Islet precursor cell (in vitro differentiated cells): ENCODE measurements at places on chromosomes 7 and 10.

GRCh38 chr7:8151161-8151725 is 110.7 kb downstream of the ICA1 start:
- DNase-seq = no peak

DNA sequence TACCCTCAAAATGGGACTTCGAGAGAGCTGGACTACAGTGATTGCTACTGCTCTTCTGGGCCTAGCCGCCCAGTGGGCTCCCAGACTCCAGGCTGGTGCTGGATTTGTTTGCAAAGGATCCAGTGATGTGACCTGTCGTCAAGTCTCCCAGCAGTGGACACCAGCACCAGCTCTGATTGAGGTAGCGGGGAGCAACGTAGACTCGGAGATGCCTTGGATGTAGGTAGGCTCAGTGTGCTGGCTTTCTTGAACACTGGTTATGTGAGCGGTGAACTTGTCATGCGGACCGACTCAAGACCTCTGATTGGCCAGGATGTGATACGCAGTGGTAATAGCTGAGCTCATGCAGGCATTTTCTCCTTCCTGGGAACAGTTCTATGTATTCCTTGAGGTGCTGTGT is 19.4 kb downstream of the AKR1C2 start:
- DNase-seq = no peak

DNA sequence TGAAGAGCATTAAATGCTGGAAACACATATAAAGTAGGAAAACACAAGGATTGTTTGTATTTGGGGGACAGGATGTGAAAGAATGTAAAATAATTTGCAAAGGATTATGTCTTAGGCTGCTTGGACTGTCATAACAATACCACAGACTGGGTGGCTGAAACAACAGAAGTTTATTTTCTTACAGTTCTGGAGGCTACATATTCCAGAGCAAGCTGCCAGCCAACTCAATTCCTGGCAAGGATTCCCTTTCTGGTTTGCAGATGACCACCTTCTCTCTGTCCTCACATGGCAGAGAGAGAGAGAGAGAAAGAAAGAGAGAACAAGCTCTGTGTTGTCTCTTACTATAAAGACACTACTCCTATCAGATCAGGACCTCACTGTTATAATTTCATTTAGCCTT is 8.8 kb upstream of the LAMB4 start:
- DNase-seq = no peak

DNA sequence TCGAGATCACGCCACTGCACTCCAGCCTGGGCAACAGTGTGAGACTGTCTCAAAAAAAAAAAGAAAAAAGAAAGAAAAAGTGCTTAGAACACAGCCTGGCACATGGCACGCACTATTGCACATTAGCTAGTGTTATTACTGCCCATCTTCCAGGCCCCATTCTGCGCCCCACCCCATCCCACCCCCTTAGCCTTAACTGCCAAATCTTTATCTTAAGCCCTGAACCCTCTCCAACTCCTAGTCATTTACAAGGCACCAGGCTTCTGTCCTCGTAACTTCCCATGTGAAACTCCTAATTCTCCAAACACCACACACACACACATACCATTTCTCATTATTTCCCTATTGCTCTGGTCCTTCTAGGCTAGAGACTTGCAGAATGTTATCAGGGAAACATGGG is 4.8 kb downstream of the FRAT2 start:
- DNase-seq = no peak

GRCh38 chr10:116364868-116365267 is 40.6 kb downstream of the CCDC172 start:
- DNase-seq = no peak

DNA sequence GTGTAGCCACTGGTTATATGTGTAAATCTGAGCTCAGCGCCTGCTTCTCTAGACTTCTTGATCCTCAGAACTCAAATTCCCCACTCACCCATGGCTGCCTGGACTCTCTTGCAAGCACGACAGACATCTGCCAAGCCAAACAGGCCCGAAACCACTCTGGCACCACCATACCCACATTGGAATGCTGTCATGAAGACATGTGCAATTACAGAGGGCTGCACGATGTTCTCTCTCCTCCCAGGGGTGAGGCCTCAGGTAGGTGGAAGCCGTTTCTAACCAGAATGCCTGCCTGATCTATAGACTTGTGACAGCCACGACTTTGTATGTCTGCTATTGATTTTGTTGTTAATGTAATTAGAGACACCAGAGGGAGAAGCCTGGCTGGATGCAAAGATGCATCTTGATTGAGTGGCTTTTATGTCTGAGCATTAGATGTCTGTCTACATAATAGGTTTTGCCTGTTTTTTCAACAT is 4.0 kb downstream of the BAMBI start:
- peak; percentile 68 for DNase-seq

GRCh38 chr7:75980430-75981202 is 13.8 kb downstream of the TMEM120A start:
- no peak for DNase-seq

DNA sequence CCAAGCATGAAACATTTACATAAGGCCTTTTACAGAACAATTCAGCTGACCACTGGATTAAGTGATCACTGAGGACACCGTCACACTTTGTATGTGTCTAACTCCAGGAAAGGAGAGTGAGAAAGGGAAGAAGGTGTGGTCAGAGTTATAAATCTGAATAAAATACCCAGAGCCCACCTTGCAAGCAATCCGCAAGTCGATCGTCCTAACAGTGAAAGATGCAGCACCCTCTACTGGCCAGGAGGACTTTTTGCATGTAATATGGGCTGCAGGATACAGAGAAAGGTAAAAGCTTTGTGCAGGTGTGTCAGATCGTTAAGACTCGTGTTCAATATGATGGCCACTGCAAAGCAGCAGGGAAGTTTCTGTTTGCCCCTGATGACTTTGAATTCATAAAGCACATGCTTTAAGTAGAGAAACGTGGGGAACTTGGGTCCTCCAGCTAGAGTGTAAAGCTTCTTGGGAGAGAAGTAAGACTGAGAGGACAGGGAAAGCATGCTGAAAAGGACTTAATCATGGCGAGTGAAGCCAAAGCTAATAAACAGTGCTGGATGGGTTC is 68.5 kb upstream of the BMPER start:
- no peak for DNase-seq

DNA sequence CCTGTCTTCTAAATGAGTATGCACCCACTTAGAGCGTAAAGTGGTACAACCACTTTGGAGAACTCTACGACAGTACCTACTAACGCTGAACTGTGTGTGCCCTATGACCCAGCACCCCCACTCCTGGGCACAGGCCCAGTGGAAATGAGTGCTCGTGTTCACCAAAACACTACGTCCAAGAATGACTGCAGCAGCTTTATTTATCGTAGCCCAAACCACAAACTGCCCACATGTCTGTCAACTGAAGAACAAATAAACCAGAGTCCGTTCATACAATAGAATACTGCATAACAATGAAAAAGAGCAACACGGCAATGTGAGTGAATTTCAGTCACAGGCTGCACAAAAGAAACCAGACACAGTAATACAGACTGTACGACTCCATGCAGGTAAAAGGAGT is 35.4 kb downstream of the TLL2 start:
- DNase-seq = no peak

- no peak for DNase-seq
Measured at GRCh38 chr7:7943951-7944350, 24.6 kb upstream of the GLCCI1 start.

DNA sequence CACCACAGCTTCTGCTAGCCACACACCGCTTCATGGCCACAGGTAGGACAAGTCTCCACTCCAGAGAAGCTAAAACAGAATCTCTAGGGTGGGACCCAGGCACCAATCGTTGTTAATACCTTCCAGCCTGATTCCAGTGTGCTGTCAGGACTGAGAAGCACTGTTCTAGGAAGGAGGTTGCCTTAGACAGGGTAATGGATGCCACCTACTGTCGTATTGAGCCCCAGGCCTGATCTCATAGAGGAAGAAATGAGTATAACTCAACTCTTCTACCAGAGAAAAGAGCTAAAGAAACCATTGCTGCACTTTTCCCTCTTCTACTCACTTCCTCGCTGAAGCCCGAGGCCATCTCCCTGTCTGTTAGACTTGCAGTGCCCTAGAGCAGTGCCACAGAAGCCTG is 31.8 kb downstream of the CNNM1 start:
- no peak for DNase-seq

DNA sequence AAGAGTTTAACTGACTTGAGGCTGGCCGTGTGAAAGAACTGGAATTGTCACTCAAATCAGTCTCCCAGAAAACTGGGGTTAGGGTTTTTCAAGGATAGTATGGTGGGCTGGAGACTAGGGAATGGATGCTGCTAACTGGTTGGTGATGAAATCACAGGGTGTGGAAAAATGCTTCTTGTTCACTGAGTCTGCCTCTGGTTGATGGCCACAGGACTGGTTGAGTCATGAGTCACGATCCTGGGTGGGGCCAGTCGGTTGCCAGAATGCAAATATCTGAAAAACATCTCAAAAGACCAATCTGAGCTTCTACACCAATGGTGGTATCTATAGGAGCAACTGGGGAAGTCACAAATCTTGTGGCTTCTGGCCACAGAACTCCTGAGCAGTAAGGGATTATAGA is 16.3 kb upstream of the BAMBI start:
- DNase-seq = peak; percentile 74

DNA sequence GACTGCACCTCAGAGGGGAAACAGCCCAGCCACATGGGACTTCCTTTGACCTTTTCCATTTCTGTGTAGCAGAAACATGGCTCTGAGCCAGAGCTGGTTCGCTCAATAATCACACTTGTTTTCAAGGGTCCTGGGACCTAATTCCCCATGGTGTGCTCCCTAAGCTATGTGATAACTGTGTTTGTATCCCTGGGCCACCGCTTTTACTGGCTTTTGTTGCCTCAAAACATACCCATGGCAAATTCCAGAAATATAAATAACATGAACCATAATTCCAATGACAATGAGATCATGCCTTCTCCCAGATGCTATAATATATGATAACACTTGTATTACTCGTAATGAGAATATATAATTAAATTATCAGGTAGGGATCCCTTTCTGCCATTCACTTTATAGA is 196.4 kb downstream of the GFRA1 start:
- no peak for DNase-seq

DNA sequence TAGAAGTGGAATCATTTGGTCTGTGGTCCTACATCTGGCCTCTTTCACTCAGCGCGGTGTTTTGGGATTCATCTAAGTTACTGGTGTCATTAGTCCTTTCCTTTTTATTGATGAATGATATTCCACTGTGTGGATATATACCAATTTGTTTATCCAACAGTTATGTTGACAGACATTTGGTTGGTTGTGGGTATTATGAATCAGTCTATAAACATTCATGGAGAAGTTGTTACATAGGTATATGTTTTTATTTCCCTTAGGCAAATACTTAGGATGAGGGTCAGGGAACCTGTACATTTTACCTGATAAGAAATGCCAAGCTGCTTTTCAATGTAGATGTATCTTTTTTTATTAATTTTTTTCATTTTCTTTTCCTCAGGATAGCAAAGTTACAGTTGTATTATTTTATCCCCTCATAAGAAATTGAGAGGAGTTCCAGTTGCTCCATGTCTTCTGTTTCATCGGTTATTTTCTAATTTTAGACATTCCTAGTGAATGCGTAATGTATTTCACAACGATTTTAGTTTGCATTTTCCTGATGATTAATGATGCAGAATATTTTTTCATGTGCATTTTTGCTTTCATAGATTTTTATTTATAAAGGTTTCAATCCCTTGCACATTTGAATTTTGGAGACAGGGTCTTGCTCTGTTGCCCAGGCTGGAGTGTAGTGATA is 203.8 kb upstream of the SH2B2 start:
- no peak for DNase-seq

GRCh38 chr7:138538518-138538917 is 78.5 kb downstream of the TRIM24 start:
- no peak for DNase-seq

DNA sequence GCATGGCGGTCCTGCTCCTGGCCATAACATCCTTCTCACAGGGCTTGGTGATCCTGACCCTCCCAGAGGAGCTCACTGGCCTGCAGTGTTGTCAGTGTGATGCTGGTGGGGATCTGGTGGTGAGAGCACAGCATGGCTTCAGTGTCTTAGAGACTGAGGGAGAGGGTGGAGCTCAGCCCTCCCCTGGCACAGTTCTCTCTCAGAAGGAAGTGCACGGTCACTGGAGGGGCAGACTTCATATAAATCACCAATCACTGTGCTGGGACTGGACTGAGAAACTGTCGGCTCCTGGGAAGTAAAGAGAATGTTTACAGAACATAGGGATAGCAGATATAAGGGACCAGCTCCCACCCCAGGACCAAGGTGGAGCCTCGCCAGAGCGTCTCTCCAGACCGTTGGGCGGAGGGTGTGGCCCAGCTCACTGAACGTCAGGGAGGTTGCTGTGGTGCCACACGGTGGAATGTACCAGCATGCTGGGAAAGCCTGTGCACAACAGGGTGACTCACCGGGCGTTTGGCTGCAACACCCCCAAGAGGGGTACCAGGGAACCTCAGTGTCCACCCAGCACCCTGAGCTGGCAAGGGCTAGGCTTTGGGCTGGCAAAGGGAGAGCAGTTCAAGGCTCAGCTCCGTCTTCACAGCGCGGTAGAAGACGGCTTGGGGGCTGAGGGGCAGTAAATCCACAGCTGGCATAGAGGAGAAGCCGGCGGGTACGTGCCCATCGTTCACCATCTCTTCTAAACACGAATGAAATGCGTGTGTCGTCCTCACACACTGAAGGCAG is 8.8 kb upstream of the GET4 start:
- DNase-seq = peak; percentile 45

DNA sequence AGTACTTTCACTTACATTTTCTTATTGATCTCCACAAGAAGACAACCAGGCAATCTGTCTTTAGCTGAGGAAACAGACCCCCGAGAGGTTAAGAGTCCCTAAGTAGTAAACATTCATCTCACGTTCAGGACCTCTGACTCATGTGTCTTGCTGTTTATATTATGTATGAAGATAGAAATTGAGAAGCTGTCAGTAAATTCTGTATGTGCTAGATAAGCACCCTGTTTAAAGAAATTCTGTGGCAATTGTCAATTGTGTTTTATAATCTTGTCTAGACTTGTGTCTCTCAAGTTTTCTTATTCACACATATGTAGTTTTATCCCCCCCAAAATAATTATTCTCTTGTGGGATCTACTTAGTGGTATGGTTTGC is 14.5 kb downstream of the ADK start:
- no peak for DNase-seq

DNA sequence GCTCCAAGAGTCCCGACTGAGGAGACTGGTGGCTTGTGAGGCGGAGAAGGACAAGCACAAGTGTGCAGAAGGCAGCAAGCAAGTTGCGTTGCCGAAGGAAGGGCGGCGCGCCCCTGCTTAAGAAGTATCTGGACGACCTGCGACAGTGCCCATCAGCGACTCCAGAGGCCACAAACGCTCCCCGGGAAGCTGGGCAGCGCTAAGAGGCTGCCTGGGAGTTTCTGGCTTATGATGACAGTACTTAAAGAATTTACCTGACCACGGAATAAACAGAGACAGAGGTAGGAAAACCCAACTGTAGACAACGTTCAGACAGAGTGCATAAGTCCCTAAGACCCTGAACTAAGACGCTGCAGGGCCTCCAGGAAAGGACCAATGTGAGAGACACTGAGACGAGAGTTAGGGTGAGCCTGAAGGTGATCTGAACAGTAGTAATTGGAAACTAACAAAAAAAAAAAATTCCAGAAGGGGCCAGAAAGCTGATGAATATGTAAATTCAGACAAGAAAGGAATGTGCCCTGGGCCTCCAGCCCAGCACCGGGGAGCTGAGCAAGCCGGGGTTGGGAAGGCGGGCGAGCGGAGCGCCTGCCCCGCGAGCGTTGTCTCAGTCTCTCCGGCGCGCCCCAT is 1.0 kb downstream of the OSBPL3 start:
- peak; percentile 64 for DNase-seq
